ENCODE measurements at places on chromosomes 3 and 15.

GRCh38 chr15:35944945-35945585 is 399.1 kb upstream of the DPH6 start:
- no peak for DNase-seq

- no peak for DNase-seq
Observed at GRCh38 chr3:64759811-64760210, 72.0 kb upstream of the ADAMTS9 start.

GRCh38 chr3:76245073-76245472 is 459.7 kb upstream of the ZNF717 start:
- no peak for DNase-seq

DNA sequence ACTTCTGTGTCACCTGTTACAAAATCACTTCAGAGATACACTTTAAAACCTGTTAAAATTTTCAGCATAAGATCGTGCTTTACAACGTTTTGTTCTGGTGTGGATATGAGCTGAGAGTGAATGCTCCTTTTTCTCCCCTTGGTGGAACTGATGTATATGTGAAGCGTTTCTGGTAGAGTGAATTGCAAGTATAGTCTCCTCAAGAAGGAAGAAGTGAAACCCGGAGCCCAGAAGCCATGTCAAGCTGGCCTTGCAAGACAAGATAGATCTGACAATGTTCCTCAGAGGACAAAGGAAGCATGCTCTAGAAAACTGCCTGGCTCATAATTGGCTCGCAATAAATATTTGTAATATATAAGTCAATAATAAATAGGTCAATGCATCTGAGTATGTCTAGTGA is 23.6 kb downstream of the SERPINI2 start:
- no peak for DNase-seq

- no peak for DNase-seq
Observed at GRCh38 chr15:92142242-92143232, 251.1 kb upstream of the ST8SIA2 start.

GRCh38 chr3:11551036-11551435 is 92.7 kb downstream of the VGLL4 start:
- peak; percentile 83 for DNase-seq

- no peak for DNase-seq
Observed at GRCh38 chr3:146972726-146973125, 367.6 kb upstream of the PLSCR5 start.

GRCh38 chr3:48592519-48593087 is 2.5 kb downstream of the COL7A1 start:
- DNase-seq: no peak

GRCh38 chr3:13240928-13241618 is 167.8 kb upstream of the IQSEC1 start:
- DNase-seq: no peak

GRCh38 chr15:70741107-70741531 is 22.2 kb downstream of the UACA start:
- DNase-seq: peak; percentile 85

DNA sequence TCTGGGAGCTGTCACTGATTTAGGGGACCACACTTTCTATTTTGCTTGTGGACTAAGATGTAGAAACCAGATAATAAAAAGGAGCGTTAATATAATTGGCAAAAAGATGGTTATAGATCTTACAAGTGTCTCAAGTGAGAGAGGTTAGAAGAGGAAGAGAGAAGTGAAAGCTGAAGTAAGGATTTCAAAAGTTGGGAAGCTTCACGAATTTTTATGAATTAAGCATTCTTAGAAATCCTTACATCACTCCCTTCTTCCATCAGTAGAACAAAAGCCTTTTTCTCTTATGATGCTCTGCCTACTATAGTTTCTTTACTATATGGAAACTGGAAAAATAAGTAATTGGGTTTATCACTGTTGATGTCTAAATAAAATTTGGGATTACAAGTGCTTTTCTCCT is 146.5 kb downstream of the FNDC3B start:
- no peak for DNase-seq

GRCh38 chr3:133872161-133872560 is 23.5 kb downstream of the RAB6B start:
- DNase-seq: no peak

DNA sequence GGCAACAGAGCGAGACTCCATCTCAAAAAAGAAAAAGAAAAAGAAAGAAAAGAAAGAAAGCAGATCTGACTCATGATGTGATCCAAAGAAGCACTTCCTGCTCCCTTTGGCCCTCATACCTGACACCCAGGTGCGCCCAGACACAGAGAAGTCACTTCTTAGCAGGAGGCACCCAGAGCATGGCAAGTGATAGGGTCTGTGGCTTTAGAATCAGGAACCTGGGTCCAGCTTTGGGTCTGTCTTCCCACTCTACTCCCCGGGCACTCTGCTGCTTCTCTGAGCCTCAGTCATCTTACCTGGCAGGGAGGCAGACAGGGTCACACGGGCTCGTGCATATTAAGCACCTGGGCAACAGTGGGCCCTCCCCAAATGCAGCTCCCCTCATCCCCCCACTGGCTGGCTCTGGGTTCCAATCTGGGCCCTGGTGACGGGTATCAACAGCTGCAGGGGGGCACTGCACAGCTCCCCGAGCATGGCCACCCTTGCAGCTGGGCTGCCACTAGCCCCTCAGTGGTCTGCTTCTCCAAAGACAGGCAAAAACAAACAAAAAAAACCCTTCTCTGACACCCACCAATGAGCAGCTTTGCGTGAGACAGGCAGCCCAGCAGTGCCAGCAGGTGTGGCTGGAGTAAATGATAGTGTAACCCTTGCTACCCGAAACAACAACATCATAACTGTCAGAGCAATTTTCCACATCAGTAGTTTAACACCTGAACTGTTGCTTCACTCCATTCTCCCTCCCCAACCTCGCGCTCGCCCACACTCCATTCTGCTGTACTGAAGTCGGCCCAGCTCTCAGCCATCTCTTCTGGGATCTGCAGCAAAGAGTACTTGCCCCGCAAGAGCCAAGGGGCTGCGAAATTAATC is 99.8 kb downstream of the MEGF11 start:
- DNase-seq: no peak

- no peak for DNase-seq
Observed at GRCh38 chr3:127182431-127182830, 10.5 kb upstream of the PRR23E start.

GRCh38 chr15:60243769-60244168 is 154.0 kb downstream of the ANXA2 start:
- DNase-seq: no peak

DNA sequence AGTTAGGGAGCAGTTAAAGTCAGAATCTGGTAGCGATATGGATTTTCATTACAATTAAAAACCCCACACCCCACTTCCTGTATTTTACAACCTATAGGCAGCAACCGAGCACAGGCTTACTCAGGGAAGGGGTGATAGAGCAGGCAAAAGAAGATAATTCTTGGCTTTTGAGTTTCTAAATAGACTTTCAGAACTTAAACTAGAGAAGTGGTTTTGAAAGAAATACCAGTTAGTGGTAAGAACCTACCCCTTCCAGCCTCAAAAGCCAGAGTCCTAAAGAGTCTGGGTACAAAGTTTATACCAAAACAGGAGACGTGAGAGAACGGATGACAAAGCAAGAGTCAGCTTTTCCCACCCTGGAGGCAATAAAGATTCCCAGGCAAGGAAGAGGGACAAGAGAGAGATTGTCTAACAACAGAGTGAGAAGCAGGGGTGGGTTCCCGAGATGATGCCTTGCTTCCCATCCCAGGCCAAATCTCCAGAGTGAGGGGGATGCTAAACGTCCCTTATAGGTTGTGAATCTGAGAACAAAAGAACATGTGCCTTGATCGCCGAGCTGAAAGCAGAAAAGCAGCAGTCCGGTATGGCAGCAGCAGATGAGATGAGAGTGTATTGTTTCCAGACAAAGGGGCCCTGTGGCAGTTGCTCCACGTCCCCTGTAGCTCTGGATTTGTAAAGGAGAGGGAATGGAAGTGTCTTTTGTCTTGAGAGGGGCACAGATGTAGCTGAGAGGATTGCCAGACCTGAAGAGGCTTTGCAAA is 36.8 kb downstream of the KLHL6 start:
- no peak for DNase-seq

DNA sequence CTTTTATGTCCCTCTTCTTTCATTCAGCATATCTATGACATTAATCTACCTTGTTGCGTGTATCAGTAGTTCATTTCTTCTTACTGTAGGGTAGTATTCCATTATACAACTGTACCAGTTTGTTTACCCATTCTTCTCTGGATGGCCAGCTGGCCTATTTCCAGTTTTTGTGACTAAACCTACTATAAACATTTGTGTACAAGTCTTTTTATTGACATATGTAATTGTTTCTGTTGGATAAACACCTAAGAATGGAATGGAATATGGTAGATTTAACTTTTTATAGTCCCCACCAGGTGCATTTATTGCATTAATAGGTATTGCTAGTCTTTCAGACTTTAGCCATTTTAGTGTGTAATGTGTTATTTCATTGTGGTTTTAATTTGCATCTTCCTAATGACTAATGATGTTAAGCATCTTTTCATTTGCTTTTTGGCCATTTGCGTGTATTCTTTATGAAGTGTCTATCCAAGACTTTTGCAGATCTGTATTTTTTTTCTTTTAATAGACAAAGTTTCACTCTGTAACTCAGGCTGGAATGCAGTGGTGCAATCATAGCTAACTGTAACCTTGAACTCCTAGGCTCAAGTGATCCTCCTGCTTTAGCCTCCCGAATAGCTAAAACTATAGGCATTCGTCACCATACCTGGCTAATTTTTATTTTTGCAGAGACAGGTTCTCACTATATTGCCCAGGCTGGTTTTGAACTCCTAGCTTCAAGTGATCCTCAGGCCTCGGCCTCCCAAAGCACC is 41.9 kb upstream of the XRN1 start:
- DNase-seq: no peak

- no peak for DNase-seq
Observed at GRCh38 chr15:92596623-92597022, 59.0 kb downstream of the FAM174B start.

- DNase-seq: no peak
Observed at GRCh38 chr15:59998305-59998949, 5.7 kb upstream of the FOXB1 start.

DNA sequence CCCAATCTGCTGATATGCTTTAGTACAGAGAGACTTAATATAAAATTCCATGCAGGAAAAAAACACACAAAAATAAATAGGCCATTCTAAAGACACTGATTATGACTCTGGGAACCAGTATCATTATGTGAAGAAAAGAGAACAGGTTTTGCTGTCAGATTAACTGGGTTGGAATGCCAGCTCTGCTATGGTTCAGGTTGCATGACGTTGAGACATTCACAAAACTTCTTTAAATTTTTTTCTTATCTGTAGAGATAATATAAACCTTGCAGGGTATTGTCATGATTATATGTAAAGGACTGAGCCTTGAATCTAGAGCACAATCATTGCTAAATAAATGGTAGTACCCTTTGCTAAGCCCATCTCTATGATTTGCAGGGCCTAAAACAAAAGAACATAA is 86.0 kb downstream of the CPNE4 start:
- DNase-seq: no peak

DNA sequence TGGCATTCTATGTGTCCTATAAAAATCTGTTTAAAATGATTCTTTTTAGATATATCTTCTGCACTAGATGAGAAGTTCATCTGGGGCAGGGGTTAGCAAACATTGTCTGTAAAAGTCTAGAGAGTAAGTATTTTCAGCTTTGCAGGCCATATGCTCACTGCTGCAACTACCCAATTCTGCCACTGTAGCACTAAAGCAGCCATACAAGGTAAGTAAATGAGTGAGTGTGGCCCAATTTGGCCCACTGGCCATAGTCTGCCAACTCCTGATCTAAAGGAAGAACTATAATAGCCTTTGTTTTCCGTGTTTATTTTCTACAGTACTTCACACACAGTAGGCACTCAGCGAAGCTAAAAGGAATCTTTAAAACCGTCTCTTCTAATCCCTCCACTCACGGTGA is 42.3 kb downstream of the DLG1 start:
- no peak for DNase-seq

DNA sequence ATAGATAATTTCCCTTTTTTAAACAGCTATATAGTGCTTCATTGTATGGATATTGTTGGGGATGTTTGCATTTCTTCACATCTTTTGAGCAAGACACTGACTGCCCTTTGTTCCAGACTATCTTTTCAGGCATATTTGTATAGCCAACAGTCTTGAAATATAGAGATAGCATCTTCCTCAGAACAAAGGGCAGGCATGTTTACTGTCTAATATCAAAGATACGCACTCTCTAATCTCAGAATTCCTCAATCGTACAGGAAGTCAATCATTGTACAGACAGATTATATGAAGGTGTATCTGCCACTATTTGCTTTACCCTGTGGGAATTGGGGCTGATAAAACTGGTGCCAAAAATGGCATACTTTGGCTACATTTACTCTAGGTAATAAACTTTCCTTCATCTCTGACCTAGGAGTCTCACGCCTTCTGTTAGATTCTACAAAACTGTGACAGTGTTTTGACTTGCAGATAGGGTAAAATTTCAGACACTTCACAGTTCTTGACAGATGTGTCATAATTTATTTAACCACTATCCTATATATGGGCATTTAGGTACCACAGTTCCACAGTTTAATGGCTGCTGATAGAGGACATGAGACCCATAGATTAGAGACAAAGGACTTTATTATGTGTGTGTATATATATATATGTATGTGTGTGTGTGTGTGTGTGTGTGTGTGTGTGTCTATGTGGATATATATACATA is 321.0 kb downstream of the IGSF11 start:
- DNase-seq: no peak

DNA sequence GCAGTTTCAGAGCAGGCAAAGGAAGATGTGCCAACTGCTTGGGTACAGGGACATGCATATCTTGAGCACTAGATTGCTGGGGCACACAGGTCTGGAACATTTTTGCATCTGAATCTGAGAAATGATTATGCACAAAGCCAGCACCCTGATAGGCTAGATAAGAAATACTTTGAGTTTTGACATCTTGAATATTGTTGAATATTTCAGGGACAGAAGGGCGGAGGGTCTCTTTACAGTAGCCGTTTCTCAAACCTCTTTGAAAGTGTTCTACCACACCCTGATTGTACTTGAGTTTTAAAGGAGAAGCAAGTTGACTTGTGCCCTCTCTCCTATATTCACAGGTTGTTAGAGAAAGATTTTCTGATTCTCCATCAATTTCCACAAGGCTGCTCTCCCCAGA is 188.1 kb upstream of the STRIT1 start:
- no peak for DNase-seq

GRCh38 chr15:33279613-33280205 is 31.1 kb upstream of the RYR3 start:
- no peak for DNase-seq

- DNase-seq: peak; percentile 48
Observed at GRCh38 chr15:31510057-31510456, 183.4 kb downstream of the KLF13 start.

- DNase-seq: no peak
Observed at GRCh38 chr3:153130312-153130977, 31.6 kb upstream of the RAP2B start.

GRCh38 chr3:47578691-47579632 is at the start of gene CSPG5:
CSPG5 (minus strand) TSS chr3:47578865; CDS start chr3:47578693, 172 bp downstream.
- no peak for DNase-seq

Measured in posterior vena cava (tissue), 2 donors.